ENCODE measurements at places on chromosomes 16 and 17. TPM values are rescaled to one million over a fixed set of nuclear protein-coding genes. Genes with fewer than 3 reads are reported as not detected.

TRIM16 gene
- 17.7 TPM for total RNA-seq

ERCC4 gene
- total RNA-seq, result 11.7 TPM

- no peak overlapping the region for H3K27ac ChIP-seq
- H3K36me3 ChIP-seq, result peaks cover 10% of the 10 kb centered on the region
- DNase-seq, result no peak
- no peak overlapping the region for H3K4me3 ChIP-seq
These were observed 45.0 kb downstream of the TEX2 start for GRCh38 chr17:64218066-64218465.

HOXB7 gene
- not detected for total RNA-seq

- H3K27me3 ChIP-seq, result no peaks in the 10 kb centered on the region
- H3K4me3 ChIP-seq, result no peak within 1 kb of the TSS
- no peak within 1 kb of the TSS for H3K27ac ChIP-seq
- H3K4me1 ChIP-seq, result no peaks in the 10 kb centered on the region
- no peak for DNase-seq
- H3K36me3 ChIP-seq, result no peaks in the 10 kb centered on the region
These were observed at the start of gene MILR1 for GRCh38 chr17:64448665-64449512. MILR1 (plus strand) TSS chr17:64449115; CDS start chr17:64449169, 54 bp downstream.

RNF112 gene
- 0.81 TPM for total RNA-seq

GRCh38 chr16:57462209-57462977, at the start of gene POLR2C:
POLR2C (plus strand) TSS chr16:57462679; CDS start chr16:57462725, 46 bp downstream.
- peak within 1 kb of the TSS; percentile 99 for H3K4me3 ChIP-seq

- DNase-seq, result no peak
- H3K36me3 ChIP-seq, result 0 out of 2 replicates have a peak, but pooled peaks cover 3% of the 10 kb centered on the region
- no peak overlapping the region for H3K4me3 ChIP-seq
- peaks cover 2% of the 10 kb centered on the region for H3K4me1 ChIP-seq
These were observed 74.3 kb downstream of the KANSL1 start for GRCh38 chr17:46118964-46119363.

- no peaks in the 10 kb centered on the region for H3K36me3 ChIP-seq
- 0 out of 2 replicates have a peak, but pooled peaks cover 2% of the 10 kb centered on the region for H3K4me1 ChIP-seq
- no peak overlapping the region for H3K27ac ChIP-seq
- H3K27me3 ChIP-seq, result no peaks in the 10 kb centered on the region
- no peak for DNase-seq
These were observed 176.7 kb downstream of the ABCC12 start for GRCh38 chr16:47979164-47979520.

DNA sequence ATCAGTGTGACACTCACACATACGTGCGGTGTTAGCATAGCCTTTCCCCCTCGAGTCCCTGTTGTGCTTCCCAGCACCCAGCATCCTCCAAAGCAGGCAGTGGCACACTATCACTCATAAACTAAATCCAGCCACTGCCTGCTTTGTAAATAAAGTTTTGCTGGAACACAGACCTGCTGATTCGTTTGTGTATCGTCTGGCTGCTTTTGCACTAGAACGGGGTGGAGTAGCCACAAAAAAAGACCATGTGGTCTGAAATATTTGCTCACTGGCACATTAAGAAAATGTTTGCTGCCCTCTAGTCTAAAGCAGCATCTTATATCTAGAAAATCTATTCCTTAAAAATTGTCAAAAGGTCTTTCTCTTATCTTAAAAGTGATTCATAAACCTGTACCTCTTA, 341.2 kb upstream of the ZFHX3 start:
- no peaks in the 10 kb centered on the region for H3K36me3 ChIP-seq
- H3K27ac ChIP-seq, result no peak overlapping the region
- DNase-seq, result no peak
- no peaks in the 10 kb centered on the region for H3K27me3 ChIP-seq

PSMD3 gene
- 174 TPM for total RNA-seq

DNA sequence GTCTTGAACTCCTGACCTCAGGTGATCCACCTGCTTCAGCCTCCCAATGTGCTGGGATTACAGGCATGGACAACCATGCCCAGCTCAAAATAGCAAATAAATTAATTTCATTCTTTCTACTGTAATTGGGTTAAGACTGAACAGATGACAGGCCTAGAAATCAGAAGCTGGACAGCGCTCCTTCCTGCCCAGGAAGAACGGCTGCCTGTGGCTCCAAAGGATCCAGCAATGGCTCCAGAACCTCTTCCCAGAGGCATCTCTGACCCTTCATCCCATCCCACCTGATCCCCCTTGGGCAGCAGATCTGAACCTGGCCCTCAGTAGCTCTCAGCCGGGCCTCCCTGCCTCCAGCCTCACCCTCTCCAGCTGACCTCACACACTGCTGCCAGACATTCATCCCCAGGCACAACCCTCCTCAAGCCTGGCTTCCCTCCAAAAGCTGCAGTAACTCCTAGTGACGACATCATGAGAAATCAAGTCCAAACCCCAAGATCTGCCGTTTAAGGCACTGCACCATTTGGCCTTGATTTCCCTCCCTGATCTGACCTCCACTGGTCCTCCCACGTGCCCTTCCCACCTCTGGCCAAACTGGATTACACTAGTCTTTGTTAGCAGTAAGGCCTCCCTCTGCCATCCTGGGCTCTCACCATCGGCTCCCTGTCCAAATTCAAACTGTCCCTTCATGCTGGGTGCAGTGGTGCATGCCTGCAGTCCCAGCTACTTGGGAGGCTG, 3.1 kb upstream of the MIF4GD start:
- H3K27ac ChIP-seq, result no peak overlapping the region
- H3K27me3 ChIP-seq, result no peaks in the 10 kb centered on the region
- H3K36me3 ChIP-seq, result peaks cover 23% of the 10 kb centered on the region
- H3K4me3 ChIP-seq, result no peak overlapping the region
- 0 out of 2 replicates have a peak, but pooled peaks cover 2% of the 10 kb centered on the region for H3K4me1 ChIP-seq

SOX8 gene
- total RNA-seq, result 8.9 TPM

CYLD gene
- total RNA-seq, result 12.5 TPM

GRCh38 chr16:71672803-71673581, 47.0 kb downstream of the MARVELD3 start:
- no peaks in the 10 kb centered on the region for H3K4me1 ChIP-seq
- DNase-seq, result no peak
- H3K36me3 ChIP-seq, result peaks cover 7% of the 10 kb centered on the region
- no peaks in the 10 kb centered on the region for H3K27me3 ChIP-seq
- H3K4me3 ChIP-seq, result no peak overlapping the region
- no peak overlapping the region for H3K27ac ChIP-seq

RAI1 gene
- 1.5 TPM for total RNA-seq

AGRP gene
- total RNA-seq, result not detected

CCL3 gene
- not detected for total RNA-seq

DNA sequence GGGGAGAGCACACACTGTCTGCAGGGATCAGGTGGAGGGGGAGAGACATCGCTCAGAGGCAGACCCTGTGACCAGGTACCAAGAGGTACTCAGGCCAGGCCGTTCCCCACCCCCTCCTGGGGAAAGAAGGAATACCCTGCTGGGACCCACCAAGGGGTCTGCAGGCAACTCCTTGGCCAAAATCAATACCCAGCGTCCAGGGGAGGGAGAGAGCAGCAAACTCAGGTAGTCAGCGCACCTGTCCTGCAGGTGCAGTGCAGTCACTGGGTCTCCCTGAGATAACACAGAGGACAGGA, 57.5 kb upstream of the DOC2B start:
- H3K4me1 ChIP-seq, result peaks cover 4% of the 10 kb centered on the region
- no peak for DNase-seq
- H3K36me3 ChIP-seq, result no peaks in the 10 kb centered on the region
- no peak overlapping the region for H3K4me3 ChIP-seq
- no peak overlapping the region for H3K27ac ChIP-seq
- H3K27me3 ChIP-seq, result no peaks in the 10 kb centered on the region

DNA sequence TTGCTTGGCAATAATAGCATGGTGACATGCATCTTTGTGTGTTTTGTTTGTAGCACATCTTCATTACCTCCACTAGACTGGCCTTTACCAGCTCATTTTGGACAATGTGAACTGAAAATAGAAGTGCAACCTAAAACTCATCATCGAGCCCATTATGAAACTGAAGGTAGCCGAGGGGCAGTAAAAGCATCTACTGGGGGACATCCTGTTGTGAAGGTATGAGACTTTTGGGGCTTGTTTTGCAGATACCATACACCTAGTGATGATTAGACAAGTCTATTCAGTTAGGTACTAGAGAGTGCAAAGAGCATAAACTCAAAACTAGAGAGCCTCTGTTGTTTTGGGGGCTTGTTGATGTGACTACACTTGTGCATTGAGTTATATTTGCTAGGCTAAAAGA, 41.2 kb downstream of the NFATC3 start:
- peaks cover 6% of the 10 kb centered on the region for H3K36me3 ChIP-seq
- no peak for DNase-seq
- H3K4me3 ChIP-seq, result no peak overlapping the region
- no peak overlapping the region for H3K27ac ChIP-seq
- no peaks in the 10 kb centered on the region for H3K27me3 ChIP-seq

GRCh38 chr17:19686400-19687090, 29.8 kb downstream of the SLC47A2 start:
- H3K27ac ChIP-seq, result no peak overlapping the region
- peaks cover 55% of the 10 kb centered on the region for H3K36me3 ChIP-seq
- no peaks in the 10 kb centered on the region for H3K27me3 ChIP-seq
- DNase-seq, result no peak
- no peak overlapping the region for H3K4me3 ChIP-seq
- no peaks in the 10 kb centered on the region for H3K4me1 ChIP-seq

- H3K36me3 ChIP-seq, result no peaks in the 10 kb centered on the region
- H3K27me3 ChIP-seq, result peaks cover 10% of the 10 kb centered on the region
- peak overlapping the region; percentile 84 for H3K4me3 ChIP-seq
- peak; percentile 88 for DNase-seq
- no peak overlapping the region for H3K27ac ChIP-seq
These were observed 868 bp downstream of the FAM20A start for GRCh38 chr17:68600067-68600930.

- H3K4me3 ChIP-seq, result no peak overlapping the region
- no peak for DNase-seq
- peaks cover 3% of the 10 kb centered on the region for H3K4me1 ChIP-seq
- no peaks in the 10 kb centered on the region for H3K27me3 ChIP-seq
- H3K36me3 ChIP-seq, result no peaks in the 10 kb centered on the region
These were observed 17.8 kb downstream of the RGS9 start for GRCh38 chr17:65154770-65155589.

DNA sequence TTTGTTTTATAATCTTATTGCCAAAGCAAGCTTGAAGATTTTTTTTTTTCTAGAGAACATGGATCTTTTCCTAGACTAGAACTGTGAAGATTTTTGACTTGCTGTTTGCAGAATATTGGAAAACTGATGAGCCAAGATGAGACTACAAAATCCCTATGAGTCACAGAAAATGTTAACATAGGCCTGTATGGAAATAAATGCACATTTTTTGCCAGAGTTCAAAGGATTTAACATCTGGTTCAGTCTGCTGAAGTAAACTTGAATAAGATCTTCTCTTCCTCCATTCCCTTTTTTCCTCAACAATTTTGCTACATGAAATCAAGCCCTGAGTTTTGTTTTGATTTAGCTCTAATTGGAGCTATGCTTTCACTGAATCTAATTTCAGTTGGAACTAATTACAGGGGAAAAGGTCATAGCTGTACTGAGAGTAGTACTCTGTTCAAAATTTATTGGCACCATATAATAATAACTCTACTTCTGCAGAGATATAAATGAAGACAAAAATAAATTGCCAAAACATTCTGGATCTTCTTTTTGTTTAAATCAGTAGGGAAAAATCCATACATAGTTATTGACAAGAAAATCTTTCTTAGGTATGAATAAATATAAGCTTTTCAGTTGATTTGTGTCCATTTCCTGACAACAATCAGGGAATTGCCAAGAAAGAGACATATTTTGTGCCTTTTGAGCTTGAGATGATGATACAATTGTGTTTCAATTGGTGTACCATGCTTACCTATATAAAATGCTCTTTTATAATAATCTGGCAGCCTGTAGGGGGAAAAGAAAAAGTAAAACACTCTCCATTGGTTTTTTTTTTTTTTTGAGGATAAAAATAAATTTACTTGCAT, 387.5 kb upstream of the GOT2 start:
- H3K4me3 ChIP-seq, result no peak overlapping the region
- no peaks in the 10 kb centered on the region for H3K27me3 ChIP-seq
- no peaks in the 10 kb centered on the region for H3K36me3 ChIP-seq
- H3K27ac ChIP-seq, result no peak overlapping the region
- no peak for DNase-seq

DNA sequence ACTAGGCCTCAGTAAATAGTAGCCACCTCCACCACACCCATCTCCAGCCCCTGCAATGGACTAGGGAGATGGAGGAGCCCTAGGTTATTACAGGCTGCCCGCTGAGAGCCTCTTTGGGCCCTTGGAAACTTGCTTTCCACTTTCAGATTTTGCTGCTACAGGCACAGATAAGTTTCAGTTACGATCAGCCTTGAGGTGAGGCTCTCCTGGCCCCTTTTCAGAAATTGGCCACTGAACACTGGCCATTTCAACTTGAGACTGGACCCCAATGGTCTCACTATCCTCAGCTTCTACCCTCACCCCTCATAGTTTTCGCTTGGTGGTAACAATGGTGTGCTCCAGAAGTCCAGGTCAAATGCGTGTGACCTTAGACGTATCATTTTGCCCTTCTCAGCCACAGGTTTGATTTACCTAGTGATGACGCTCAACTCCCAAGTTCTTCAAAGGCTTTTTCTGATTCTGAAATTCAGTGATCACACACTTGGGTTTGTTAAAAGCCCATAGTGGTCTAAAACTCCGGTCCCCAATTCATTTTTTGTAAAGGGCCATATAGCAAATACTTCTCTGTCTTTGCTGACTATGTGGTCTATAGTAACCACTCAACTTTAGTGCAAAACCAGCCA, 1.0 kb downstream of the PMM2 start:
- H3K4me3 ChIP-seq, result peak overlapping the region; percentile 93
- H3K27me3 ChIP-seq, result no peaks in the 10 kb centered on the region
- peaks cover 41% of the 10 kb centered on the region for H3K36me3 ChIP-seq
- DNase-seq, result no peak
- H3K27ac ChIP-seq, result no peak overlapping the region

DNA sequence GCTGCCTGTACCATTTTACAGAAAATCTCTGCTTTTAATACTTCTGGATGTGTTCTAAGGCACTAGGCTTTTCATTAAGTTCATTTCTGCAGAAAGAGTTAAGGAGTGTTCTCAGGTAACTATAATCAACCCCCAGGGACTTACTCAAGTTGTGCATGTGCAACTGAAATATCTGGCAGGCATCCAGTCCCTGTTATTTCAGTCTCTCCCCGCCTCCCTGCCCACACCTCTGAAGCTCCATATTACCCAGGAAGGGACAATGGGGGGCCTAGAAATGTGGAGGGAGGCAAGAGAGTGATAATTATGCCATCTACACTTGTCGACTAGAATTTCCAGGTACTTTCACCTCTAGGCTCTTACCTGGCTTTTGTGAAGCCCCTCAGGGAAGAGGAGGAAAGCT, 432.2 kb downstream of the MAF start:
- no peaks in the 10 kb centered on the region for H3K27me3 ChIP-seq
- DNase-seq, result no peak
- peaks cover 18% of the 10 kb centered on the region for H3K4me1 ChIP-seq
- H3K36me3 ChIP-seq, result peaks cover 13% of the 10 kb centered on the region

DNA sequence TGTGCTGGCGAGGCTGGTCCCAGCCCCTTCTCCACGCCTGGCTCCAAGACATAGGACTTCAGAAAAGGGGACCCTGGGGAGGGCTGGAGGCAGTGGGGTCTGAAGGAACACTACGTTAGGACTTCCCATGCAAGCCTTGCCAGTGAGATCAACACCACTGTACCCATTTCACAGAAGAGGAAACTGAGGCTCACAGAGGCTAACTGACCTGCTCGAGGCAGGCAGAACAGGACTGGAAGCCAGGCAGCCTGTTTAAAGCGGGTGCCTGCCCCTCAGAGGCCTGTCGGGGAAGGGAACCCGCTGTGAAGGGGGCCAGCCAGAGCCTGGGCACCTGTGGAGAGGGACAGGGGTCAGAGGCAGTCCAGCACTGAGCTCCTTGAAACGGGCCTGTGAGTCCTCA, 32.3 kb downstream of the PEMT start:
- DNase-seq, result no peak
- no peaks in the 10 kb centered on the region for H3K4me1 ChIP-seq
- H3K36me3 ChIP-seq, result no peaks in the 10 kb centered on the region
- H3K27ac ChIP-seq, result no peak overlapping the region
- H3K27me3 ChIP-seq, result no peaks in the 10 kb centered on the region

Measured in H9 (cell line).